ENCODE measurements at places on chromosomes 1 and 21.

DNA sequence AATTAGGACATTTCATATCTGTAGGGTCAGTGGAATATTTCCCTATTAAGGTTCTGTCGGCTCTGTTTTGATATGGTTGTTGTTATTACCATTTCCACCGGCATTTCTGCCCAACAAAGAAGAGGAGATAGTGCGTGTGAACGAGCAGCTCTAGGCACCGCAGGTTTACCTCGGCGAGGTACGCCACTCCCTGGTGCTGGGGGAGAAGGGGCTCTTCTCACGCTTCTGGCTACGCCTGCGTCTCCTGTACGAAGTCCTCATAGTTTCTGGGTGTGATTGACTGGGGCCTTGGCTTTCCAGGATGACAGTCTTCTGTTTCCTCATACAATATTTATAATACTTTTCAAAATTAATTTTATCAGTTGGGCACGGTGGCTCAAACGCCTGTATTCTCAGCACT is 54.4 kb upstream of the DIP2A start:
- DNase-seq = no peak

GRCh38 chr1:41357451-41358101 is 3.7 kb upstream of the FOXO6 start:
- DNase-seq = no peak

DNA sequence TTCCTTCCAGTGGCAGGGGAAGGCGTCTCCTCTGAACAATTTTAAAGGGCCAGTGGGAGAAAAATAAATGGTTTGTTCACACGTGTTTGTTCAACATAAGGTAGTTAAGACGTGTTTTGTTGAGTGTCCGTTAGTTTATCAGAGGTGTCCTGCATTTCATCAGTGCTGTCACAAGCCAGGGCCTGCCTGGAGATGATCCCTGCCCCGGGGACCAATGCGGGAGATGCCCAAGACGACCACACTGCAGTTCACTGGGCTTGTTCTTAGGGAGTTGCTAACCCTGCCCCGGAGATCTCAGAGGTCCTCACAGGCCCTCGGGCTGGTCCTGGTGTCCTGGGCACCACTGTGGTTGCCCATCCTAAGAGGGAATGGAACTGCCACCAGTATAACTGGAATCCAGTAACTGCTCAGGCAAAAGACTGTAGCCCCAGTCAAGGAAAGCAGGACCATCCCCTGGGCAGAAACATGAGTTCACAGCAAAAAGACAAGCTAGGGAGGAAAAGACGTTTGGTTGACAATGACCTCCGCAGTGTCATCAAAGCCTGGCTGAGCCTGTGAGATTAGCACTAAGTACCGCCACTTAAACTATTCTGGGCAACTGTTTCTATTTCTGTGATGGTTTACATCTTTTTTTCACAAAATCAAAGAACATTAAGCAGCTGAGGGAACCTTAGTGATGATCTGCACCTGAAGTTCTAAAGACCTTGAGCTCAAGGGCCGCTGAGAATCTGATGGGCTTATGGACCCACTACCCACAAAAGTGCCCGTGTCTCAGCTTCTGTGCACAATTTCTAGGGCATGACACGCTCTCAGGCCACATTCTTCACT is 44.9 kb upstream of the LIN9 start:
- no peak for DNase-seq

GRCh38 chr21:10464975-10465374 is 56.4 kb upstream of the TPTE start:
- DNase-seq = no peak

GRCh38 chr21:19400223-19400770 is 996.7 kb upstream of the TMPRSS15 start:
- DNase-seq = no peak

GRCh38 chr1:33921281-33921680 is 57.4 kb downstream of the HMGB4 start:
- no peak for DNase-seq

- DNase-seq = no peak
Observed at GRCh38 chr1:22254756-22255155, 111.9 kb upstream of the WNT4 start.

- DNase-seq = peak; percentile 74
Observed at GRCh38 chr1:31154632-31155215, 85.0 kb downstream of the NKAIN1 start.

GRCh38 chr1:231541842-231542241 is 13.4 kb downstream of the TSNAX start:
- no peak for DNase-seq

- DNase-seq = no peak
Observed at GRCh38 chr1:15751717-15752116, 6.9 kb upstream of the FBLIM1 start.

- DNase-seq = no peak
Observed at GRCh38 chr1:7424352-7424890, 346.7 kb upstream of the VAMP3 start.

DNA sequence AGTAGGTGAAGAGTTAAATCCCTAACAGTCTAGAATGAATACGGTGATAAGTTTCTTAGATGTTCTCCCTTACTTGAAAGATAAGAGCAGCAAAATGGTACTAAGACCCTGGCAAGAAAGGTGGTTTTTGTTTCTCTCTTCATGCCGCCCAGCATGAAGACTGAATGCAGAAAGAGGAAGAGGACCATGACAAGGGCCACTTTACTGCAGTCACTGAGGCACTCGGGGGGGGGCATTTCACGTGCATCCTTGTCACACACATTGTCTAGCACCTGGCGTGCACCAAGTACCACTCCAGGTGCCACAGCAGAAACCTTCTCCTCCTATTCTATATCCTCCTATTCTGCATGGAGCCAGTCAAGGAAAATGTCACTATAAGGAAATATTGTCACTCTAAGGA is 222.0 kb downstream of the TOMM20 start:
- DNase-seq = no peak

DNA sequence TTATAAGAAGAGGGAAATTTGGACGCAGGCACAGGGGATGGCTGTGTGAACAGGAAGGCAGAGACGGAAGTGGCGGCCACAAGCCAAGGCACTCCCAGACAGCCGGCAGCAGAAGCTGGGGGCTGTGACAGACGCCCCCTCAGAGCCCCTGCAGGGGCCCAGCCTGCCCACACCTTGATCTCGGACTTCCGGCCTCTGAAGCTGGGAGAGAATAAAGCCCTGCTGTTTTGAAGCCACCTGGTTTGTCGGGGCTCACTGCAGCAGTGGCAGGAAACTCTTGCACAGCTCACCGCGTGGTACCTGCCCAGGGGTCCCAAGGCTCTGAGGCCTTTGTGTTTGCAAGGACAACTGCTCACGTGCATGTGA is 13.7 kb downstream of the MEGF6 start:
- DNase-seq = no peak

- no peak for DNase-seq
Observed at GRCh38 chr1:49106445-49106844, 329.8 kb upstream of the BEND5 start.

All from stimulated activated CD4-positive, alpha-beta T cell treated with anti-CD3 and anti-CD28 coated beads, Interleukin-4, amount 100 ng/mL, for 4 hours (primary cell).